AG10803 (cell line): ENCODE measurements at places on chromosomes 3 and 15.

DNA sequence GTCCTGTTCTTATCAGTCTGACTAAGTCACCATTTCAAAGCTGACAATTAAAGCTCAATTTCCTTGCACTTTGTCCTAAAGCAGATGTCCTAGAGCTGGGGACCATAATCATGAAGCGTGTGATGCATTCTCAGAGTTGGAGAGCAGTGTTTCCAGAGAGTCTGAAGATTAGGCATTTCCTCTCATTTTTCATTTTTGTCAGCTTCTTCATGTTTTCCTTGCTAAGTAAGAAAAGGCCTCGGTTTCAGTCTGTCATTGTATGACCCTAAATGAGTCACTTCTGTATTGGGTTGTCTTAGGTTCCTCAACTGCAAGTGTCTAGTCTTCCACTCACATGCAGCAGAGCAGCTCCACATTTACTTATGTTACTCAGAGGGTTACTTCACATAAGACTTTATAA lies 257.2 kb upstream of the TPRG1 start:
- DNase-seq, result peak; percentile 56

DNA sequence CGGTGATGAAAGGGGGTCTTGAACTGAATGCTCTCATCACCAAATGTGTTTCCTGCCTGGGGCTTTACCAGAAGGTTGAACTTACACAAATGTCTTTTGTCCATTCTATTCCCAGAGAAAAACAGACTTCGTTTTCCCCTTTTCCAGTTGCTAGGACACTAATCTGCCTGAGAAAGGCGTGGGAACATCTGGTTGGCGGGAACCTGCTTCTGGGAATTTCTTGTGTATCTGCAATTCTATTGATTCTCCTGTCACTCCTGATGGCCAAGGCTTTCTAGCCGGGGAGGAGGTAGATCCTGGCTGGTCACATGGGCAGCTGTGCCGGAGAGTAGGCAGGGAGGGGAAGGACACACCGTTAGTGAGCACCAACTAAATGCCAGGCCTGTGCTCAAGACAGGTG lies 31.1 kb upstream of the CCDC174 start:
- no peak for DNase-seq

- DNase-seq, result peak; percentile 65
These were observed 478.4 kb upstream of the THBS1 start for GRCh38 chr15:39102431-39102830.

GRCh38 chr15:76664895-76665294 lies 240.2 kb downstream of the SCAPER start:
- DNase-seq, result no peak

DNA sequence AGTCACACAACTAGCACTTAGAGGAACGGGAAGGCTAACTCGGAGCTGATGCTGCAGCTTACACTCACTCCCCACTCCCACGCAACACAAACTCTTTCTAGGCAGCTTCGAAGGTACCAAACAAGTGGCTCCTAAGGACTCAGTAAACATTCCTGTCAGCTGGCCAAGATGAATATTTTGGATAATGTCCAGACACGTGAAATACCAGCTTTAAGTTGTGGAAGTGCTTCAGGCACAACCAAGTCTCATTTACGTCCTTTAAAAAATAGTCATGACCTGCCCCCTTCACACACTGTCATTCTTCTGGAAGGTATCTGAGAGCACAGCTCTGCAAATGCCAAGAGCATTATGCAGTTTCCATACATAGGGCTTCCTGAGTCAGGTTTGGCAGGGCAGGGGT lies 1005.9 kb upstream of the CFAP20DC start:
- DNase-seq, result no peak

- no peak for DNase-seq
These were observed 185.9 kb upstream of the TPM1 start for GRCh38 chr15:62856466-62857246.

GRCh38 chr15:59885832-59886231 lies 118.3 kb upstream of the FOXB1 start:
- DNase-seq, result peak; percentile 31

- peak; percentile 84 for DNase-seq
These were observed 818 bp downstream of the SLC4A7 start for GRCh38 chr3:27483117-27484014.

DNA sequence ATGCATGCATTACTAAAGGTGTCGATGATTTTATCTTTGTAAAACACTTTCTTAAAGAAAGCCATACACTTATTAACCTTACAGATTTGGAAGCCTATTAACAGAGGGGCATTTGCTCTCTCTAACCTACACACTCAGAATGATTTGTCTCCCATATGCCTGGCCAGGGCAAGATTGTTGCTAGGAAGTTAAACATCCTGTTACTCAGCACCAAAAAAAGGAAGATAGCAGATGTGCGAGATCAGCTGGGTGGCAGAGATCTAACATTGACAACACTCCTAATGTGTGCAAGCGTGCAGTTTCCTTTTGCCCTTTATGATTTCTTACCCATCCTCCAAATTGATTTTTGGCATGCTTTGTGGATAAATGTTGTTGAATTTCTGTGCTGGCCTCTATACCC lies 73.9 kb upstream of the TMEM108 start:
- no peak for DNase-seq

- DNase-seq, result peak; percentile 75
These were observed 124.6 kb downstream of the AKAP13 start for GRCh38 chr15:85504749-85505676.

DNA sequence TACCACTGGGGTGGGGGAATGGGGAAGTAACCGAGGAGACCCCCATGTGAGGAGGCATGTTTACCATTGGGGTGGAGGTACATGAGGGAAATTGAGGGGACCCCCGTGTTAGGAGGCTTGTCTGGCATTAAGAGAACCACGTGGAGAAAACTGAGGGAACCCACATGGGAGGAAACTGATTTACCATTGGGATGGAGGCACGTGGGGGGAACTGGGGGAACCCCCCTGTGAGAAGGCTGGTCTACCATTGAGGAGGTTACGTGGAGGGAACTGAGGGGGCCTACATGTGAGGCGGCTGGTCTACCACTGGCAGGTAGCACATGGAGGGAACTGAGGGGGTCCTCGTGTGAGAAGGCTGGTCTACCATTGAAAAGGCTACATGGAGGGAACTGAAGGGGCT lies 159.4 kb downstream of the FBLN2 start:
- no peak for DNase-seq

GRCh38 chr3:172536993-172537419 lies 13.8 kb upstream of the TNFSF10 start:
- no peak for DNase-seq

GRCh38 chr15:67386947-67387346 lies 132.4 kb downstream of the IQCH start:
- DNase-seq, result no peak

GRCh38 chr3:175932586-175932985 lies 1073.5 kb downstream of the NAALADL2 start:
- no peak for DNase-seq

- no peak for DNase-seq
These were observed 33.1 kb downstream of the EIF4E3 start for GRCh38 chr3:71692139-71692538.

GRCh38 chr3:171266740-171267073 lies 193.5 kb downstream of the TNIK start:
- DNase-seq, result no peak

- DNase-seq, result peak; percentile 43
These were observed 9.3 kb downstream of the PXYLP1 start for GRCh38 chr3:141240687-141241615.

GRCh38 chr3:161920196-161920595 lies 423.6 kb downstream of the OTOL1 start:
- DNase-seq, result peak; percentile 48
